ENCODE measurements at places on chromosomes 1 and 21.

DNA sequence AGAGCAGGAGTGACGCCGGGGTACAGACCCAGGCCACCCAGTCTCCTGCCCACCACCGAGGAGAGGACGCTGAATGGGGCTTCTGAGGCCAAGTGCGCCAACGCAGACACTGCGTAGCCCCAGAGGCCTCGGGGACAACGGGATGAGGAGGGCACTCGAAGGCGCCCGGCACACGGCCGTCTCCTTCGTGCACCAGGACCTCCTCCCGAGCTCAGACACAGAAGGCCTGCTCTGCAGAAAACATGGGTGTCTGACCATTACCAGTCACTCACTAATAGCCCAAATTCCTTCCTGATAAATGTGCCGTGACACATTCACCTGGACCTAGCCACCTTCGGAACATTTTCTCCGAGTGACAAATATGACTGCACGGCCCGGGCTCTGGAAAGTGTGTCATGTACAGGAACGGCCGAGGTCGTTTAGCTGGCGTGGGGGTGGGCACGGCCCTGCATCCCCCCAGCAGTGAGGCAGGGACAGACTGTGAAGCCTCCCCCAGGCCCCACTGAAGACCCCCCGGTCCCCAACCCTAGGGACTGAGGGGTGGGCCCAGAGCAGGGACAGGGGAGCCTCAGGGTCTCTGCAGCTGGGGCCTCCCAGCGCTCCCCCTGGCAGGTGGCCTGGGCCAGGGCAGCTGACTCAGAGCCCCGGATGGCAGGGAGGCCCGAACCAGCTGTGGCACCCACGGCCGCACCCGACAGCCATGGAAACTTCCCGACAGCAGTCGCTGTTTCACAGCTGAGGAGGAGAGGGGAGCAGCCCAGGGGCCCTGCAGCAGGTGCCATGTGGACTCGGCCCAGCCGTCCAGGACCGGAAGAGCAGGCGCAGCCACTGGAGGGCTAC, 16.7 kb upstream of the COL6A2 start:
- DNase-seq, result no peak

DNA sequence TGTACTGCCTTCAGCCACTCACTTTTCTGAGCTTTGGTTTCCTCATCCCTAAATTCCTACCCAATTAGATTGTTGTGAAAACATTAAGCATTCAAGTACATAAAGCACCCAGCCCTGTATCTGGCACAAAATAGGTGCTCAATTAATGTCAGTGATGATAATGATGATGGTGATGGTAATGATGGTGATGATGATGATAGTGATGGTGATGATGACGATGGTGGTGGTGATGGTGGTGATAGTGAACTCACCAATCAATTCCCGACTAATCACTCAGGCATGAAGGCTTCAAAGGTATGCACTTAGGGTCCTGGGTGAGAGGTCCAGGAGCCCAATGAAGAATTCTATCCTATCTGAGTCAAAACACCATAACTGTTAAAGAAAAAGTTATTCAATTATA, 383.5 kb downstream of the MATN1 start:
- no peak for DNase-seq

- DNase-seq, result no peak
These were observed 22.4 kb downstream of the LAMB3 start for GRCh38 chr1:209629621-209630382.

DNA sequence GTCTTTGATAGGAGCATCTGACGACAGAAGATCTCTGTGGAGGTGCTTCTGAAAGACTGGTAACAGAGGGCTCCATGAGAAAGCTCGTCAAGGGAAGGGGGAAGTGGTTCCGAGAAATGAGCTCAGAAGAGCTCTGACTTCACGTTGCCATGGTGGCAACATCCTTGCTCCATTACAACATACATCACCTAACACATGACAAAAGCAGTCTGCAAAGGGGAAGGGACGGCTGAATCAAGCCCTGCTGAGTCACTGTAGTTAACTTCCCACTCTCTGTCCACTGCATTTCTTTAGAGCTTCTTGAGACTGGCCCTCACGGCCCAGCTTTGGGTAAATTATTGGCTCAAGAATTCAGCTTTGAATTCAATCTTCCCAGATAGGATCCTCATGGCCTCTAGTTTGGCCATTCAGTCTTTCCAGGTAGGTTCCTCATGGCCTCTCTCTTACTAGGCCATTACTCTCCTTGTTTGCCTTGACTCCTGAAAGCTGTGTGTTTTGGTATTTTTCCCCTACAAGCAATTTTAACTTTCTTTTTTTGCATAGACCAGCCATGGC, 88.0 kb upstream of the ZNF648 start:
- no peak for DNase-seq

DNA sequence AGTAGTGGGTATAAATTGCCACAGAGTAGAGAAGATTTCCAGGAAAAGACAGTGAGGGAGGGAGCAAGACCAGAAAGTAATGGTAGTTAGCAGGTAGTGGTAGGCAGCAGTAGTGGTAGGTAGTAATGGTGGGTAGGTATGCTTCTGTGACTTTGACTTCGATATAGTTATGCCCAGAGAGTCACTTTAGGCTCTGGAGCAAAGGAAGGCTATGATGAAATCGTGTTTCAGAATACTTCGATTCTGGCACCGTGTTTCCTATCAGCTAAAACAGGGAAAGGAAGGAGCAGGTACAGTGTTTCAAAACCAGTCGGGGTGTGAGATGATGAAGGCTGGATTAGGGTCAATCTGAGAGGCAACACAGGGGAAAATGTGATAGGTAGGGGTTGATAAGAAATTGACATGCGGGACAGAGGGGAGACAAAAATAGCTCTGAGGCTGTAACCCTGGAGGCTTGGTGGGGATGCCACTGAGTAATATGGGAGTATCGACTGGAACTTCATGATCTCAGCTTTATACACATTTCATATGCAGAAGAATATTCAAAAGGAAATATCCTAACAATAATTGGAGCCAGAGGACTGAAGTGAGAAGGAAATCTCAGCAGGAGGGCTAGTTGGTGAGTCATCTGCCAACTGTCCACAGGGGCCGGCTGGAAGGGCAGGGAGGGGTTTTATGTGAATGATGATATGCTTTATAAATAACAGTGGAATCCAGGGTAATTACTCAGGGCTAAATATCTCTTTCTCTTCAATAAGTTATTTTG, 25.2 kb upstream of the TRIM45 start:
- no peak for DNase-seq

- DNase-seq, result no peak
These were observed 2.6 kb downstream of the TAGLN2 start for GRCh38 chr1:159922511-159923202.

DNA sequence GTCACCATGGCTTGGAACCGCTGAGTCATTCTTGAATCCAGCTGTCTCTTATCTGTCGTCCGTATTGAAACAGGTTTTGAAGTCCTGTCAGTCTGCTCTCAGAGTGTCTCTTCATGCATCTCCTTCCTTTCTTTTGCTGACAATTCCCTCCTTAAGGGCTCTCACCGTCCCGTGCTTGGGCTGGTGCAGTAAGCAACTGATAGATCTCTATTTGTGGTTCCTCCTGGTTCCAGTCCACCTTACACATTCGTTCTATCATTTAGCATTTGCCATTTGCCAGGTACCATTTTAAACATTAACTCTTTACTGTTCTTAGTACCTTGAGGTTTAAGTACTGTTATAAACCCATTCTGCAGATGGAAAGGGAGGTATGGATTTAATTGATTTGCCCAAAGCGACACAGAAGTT, 88.9 kb downstream of the DYRK1A start:
- DNase-seq, result no peak

DNA sequence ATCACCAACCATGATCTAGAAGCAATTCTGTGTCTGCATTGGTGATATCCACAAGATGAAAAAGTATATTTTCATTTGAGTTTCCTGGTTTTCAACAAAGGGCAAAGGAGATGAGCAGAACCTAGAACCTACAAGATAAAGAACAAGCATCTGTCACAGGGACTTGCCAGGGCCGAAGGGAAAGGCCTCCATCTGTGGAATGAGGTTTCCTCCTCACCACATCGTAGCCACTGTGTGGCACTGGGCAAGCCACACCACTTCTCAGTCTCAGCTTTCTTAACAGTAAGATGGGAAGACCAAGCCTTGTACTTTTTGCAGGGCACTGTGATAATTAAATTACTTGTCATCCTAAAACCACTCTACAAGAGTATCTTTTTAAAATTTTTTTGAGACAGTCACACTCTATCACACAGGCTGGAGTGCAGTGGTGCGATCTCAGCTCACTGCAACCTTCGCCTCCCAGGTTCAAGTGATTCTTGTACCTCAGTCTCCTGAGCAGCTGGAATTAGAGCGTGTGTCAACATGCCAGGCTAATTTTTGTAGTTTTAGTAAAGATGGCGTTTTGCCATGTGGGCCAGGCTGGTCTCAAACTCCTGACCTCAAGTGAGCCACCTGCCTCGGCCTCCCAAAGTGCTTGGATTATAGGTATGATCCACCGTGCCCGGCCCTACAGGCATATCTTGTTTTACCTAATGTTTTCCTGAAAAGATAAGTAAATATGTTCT, 45.8 kb downstream of the ARHGEF11 start:
- no peak for DNase-seq

DNA sequence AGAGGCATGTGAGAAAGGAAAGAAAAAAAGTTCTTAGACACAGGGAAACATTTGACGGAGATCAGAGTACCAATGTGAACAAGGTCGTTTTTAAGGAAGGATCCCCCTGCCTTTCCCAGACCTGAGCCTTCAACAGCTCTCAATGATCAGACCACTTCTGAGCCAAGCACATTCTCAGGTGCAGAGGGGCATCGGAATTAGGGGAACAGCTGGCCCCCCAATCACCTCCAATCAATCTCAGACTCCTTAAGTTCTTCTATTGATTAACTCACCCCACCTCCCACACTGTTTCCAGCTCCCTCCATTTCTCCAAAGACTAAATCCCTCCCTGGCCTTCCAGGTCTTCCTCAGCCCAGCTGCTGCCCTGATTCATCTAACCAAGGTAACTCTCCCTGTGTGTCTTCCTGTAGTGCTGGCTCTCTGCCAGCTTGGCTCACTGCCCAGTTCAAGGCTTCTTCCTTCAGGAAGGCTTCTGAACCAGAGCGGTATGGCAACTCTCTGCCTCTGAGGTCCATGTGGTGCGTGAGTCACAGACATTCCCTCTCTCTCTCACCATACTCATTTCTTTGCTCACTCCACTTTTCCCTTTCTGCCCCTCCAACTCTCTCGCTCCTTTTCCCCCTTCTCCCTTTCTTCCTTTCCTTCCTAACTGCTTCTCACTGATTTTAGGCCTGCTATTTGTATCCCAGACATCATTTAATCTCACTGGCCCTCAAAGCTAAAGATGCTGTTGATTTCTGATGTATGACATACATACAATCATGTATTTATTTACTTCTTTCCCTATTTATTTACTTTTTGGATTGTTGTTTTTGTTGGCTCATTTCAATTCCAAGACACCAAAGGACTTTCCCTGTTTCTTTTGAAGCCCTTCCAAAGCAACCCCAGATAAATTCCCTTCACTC, 18.1 kb downstream of the CFAP45 start:
- DNase-seq, result no peak

All from dorsolateral prefrontal cortex (tissue), 122 donors.